ENCODE measurements at places on chromosomes 5 and 9.

DNA sequence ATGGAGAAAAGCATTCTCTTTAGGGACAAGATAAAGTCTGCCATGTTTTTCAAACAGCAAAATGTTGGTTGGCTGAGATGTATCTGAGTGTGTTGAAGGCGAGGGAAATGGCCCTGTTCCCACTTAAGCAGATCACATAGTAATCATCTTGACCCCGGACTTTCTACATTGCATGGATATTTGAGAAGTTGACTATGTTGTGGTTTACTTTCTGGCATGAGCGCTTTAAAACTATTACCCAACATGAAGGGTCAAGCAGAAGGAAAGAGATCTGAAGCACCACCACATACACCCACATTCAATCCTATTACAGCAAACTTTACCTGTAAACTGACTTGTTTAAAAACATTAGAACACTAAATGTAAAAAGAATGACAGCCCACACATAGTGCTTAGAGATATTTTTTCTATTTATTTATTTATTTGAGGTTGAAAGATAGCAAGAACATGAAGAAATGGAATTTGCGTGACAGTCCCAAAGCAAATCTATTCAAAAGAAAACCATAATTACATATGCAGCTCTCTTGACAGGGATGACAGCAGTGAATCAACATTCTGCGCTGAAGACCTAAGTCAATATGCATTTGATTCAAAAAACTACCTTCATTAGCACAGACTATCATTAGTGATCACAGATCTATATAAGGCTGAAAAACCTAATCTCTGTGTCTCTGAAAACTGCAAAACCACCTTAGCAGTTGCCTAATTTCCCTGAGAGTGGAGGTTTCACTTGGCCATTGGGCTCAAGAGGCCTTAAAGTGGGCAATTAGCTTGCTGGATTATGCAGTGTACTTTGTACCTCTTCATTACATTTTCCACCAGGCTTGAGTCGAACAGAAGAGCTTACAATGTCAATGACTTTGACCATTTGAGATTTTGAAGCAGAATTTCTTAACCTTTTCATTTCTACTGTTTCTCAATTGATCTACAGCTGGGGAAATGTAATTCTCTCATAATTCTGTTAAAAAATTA is 195.0 kb downstream of the PDE4D start:
- no peak for DNase-seq

DNA sequence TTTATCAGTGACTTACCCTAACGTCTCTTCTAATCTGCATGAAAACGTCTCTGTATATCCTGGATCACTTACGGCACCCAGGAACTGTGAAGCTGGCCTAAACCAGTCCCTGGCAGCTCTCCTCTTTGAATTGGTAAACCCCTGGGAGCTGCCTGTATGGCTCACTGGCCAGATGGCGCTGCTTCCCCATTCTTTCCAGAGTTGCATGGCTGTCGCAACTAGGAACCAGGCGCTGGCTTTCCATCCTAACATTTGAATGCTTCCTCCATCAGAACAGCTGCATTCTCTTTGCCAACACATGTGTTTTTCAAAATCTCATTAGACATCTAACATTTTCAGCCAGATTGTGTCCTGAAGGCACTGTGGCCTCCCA is 8.0 kb upstream of the PCA3 start:
- DNase-seq: peak; percentile 9

GRCh38 chr5:127386557-127386956 is 96.0 kb downstream of the MEGF10 start:
- peak; percentile 77 for DNase-seq

- no peak for DNase-seq
Measured at GRCh38 chr5:149822301-149822700, 92.2 kb downstream of the PPARGC1B start.

DNA sequence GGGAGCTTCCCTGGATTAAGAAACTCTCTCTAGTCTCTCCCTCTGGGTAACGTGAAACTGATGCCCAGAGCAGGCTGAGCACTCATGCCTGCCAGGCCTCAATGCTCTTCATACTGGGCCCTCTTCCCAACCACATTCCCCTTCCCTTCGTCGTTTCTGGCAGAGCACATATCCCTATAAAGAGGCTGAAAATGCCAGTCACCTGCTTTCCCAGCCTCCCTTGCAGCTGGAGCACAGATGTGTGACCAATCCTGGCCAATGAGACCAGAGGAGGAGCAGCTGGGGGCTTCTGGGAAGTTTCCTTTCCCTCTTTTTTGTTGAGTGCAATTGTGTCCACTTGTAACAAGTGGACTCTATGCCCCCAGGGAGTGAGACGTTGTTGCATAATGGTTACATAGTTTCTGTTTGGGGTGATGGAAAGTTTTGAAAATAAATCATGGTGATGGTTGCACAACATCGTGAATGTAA is 30.2 kb upstream of the SMIM23 start:
- DNase-seq: no peak

DNA sequence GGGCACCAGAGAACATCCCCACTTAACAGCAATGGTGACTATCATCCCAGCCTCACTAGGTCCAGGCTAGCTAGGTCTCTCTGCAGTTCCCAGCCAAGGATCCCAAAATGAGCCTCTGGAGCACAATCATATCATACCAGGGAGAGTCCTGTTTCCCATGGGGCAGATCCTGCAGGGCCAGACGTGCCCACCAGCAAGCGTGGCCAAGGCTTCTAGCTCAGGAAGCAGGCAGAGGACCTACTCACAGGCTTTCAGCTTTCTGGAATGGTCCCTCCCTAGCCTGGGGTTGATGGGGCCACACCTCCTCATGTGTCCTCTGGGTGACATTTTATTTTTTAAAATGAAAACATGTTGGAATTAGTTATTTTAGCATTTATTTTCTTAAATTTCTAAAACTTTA is 45.7 kb upstream of the PITX1 start:
- no peak for DNase-seq

DNA sequence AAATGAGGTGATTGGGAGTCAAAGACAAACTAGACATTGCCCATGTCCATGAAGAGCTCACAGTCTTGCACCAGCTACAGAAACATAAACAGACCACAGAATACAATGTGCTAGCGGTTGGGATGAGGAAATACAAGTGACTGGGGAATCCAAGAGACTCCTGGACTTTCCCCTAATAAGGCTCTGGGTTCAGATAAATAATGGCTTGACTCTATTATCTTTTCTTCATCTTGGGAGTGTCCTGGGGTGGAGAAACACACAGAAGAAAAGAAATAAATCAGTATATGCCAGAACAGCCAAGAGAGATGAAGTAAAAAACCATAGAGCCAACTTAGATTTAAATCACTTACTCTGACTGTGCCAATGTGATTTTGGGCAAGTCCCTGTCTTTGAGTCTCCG is 227.8 kb downstream of the PAPPA start:
- DNase-seq: no peak

- DNase-seq: no peak
Measured at GRCh38 chr5:141560151-141560550, 58.6 kb downstream of the DIAPH1 start.

GRCh38 chr5:178232124-178232919 is at the start of gene PHYKPL:
Gene PHYKPL, minus strand, starts transcription at chr5:178232802. Its CDS starts 252 bp downstream, at chr5:178232550.
- DNase-seq: peak; percentile 33

- DNase-seq: peak; percentile 48
Measured at GRCh38 chr9:136619742-136620440, 42.8 kb upstream of the EGFL7 start.

DNA sequence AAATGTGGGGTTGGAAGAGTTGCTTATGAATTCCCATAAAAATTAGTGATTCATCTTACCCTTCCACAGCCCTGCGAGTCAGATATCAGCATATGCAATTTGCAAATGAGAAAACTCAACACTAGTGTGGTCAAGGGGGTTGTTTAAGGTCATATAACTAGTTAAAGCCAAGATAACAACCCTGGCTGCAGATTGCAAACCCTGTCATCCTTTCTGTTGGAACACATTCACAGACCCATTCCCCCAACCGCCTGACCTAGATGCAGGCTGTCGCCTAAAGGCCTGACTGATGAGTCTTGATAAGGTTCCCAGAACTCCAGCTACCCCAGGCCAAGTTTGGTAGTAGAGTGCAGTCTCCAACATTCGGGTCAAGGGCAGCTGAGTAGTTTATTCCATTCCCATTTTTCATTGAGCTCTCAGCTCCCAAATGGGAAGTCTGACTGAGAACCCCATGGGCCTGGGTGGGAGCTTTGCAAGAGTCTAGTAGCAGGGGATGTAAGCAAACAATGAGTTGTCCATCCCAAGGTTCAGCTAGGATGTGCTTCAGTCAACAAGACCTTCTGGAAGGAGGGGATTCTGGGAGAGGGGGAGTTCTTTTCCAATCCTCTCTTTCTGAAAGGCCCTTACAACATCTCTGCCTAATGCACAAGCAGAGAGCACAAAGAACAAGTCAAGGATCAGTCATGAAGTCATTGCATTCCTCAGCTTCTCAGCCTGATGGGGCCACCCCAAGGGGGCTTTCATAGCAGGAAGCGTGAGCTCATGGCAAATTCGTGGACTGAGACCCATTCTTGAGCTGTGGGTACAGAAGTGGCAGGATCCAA is 40.3 kb downstream of the ADAM19 start:
- no peak for DNase-seq

DNA sequence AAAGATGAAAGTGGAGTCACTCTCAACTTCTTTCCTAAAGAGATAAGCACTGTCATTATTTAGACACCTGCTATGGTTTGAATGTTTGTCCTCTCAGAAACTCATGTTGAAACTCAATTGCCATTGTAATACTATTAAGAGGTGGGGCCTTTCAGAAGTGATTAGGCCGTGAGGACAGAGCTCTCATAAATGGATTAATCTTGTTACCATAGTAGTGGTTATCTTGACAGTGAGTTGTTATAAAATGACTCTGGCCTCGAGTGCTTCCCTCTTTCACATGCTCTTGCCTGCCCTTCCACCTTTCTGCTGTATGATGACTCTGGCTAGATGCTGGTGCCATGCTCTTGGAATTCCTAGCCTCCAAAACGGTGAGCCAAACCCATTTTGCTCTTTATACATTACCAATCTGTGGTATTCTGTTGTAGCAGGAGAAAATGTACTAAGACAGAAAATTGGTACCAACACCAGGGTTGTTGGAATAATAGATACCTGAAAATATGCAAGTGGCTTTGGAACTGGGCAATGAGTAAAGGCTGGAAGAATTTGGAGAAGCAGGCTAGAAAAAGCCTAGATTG is 38.0 kb downstream of the GDA start:
- DNase-seq: no peak

- DNase-seq: no peak
Measured at GRCh38 chr9:117412841-117413240, 2.0 kb downstream of the ASTN2 start.

DNA sequence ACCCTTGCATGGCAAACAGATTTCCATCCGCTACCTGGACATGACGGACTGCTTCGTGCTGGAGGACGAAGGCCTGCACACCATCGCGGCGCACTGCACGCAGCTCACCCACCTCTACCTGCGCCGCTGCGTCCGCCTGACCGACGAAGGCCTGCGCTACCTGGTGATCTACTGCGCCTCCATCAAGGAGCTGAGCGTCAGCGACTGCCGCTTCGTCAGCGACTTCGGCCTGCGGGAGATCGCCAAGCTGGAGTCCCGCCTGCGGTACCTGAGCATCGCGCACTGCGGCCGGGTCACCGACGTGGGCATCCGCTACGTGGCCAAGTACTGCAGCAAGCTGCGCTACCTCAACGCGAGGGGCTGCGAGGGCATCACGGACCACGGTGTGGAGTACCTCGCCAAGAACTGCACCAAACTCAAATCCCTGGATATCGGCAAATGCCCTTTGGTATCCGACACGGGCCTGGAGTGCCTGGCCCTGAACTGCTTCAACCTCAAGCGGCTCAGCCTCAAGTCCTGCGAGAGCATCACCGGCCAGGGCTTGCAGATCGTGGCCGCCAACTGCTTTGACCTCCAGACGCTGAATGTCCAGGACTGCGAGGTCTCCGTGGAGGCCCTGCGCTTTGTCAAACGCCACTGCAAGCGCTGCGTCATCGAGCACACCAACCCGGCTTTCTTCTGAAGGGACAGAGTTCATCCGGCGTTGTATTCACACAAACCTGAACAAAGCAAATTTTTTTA is 242.9 kb downstream of the MARCHF11 start:
- no peak for DNase-seq

- DNase-seq: no peak
Measured at GRCh38 chr5:178794433-178794832, 64.0 kb upstream of the ZNF354A start.

DNA sequence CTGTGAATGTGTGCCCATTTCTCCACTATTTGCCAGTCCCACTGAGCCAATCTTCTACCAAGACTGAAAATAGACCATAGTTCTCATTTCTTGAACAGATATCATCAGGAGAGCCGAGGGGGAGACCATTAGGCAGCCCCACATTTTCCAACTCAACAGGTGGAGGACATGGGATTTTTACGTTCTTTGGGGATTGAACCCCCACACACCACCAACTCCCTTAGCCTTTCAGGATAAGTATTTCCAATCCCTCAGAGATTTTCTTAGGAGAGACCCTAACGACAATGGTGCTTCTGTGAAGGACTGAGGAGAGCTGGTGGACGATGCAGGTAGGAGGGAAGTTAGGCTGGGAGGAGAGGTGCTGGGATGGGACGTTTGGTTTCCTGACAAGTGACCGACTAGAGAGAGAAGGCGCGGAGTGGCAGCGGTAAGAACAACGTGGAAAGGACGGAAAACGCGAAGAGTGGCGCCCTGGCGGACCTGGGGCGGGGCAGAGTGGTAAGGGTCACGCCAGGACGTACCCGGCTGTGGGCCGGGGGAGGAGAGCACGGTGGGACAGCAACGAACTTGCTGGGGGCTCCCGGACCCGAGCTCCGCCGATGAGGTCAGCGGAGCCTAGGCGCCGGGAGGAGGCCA is 681 bp upstream of the CHSY3 start:
- no peak for DNase-seq

GRCh38 chr5:170886210-170886894 is 24.5 kb downstream of the RANBP17 start:
- DNase-seq: no peak

- peak; percentile 80 for DNase-seq
Measured at GRCh38 chr5:145847499-145848497, 12.7 kb upstream of the PRELID2 start.

- DNase-seq: no peak
Measured at GRCh38 chr9:119924736-119925135, 555.5 kb upstream of the BRINP1 start.

DNA sequence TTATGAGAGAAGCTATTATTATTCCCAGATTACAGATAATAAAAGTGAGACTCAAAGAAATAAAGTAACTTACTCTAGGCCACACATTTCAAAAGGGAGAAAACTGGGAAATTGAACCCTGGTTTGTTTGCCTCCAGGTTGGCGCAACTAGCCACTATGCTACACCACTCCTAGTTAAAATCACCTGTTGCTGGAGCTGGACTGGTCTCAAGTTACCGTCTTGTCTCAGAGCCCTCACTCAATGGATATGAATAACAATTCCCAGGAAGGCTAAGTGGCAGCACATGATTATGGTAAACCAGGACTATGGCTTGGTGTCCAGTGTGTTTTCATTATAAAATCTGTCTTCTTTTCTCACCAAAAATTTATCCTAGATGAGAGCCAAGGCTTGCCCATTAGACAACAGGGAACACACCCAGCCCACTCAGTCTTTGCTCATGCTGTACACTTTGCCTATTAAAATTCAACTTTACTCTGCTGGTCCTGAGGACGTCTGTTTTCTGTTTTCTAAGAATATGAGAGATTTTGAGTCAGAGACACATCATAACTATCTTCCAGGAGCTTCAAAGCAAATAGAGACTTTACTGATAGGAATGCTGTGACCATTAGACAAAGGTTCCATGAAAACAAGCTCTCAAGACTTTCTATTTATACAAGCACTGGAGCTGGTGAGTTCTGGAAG is 58.1 kb downstream of the ADRB2 start:
- no peak for DNase-seq
